Esophagus mucosa (tissue), 1 donor: ENCODE measurements at places on chromosomes 1 and 21. TPM values are rescaled to one million over a fixed set of nuclear protein-coding genes. Genes with fewer than 3 reads are reported as not detected.

DNA sequence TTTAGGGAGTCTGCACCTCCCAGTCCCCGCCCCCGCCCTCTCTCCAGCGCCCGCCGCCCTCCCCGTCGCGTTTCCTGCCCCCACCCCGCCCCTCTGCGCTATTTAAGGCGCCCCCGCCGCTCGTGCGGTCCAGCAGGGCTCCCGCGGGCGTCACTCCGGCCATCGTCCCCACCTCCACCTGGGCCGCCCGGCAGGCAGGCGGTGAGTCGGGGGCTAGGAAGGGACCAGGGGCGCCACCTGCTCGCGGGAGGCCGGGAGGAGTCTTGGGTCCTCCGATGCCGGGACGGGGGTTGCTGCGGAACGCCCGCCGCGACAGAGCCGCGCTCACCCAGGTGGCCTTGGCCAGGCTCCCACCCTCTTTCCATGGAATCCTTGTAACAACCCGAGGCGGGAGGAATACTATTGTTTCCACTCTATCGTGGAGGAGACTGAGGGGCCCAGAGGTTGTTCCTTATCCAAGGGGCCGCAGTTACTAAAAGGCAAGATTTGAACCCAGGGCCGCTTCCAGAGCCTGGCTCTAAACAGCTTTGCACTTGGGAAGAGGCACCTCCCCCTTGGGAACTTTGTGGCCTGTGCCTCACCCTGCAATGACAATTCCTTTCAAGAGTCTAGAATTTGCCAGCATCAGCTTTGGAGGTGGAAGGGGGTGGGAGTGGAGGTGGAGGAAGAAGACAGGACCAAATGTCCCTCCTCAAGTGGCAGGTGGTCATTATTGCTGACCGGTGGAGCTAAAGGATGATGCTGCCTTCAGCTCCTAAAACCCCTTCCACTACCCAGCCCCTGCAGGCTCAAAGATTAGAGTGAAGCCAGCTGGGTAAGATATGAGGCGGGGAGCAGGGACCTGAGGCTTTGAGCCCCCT lies at the start of gene GJA4:
TSS of gene GJA4 (plus strand) at position 132 of the 860 bp plus-strand sequence. CDS start 1,215 bp downstream, outside the sequence.
- no peak for ATAC-seq

- ATAC-seq: no peak
Measured at GRCh38 chr1:225842788-225843425, 33.0 kb downstream of the EPHX1 start.

- ATAC-seq: peak; percentile 26
Measured at GRCh38 chr1:169809370-169810095, 14.8 kb upstream of the METTL18 start.

DNA sequence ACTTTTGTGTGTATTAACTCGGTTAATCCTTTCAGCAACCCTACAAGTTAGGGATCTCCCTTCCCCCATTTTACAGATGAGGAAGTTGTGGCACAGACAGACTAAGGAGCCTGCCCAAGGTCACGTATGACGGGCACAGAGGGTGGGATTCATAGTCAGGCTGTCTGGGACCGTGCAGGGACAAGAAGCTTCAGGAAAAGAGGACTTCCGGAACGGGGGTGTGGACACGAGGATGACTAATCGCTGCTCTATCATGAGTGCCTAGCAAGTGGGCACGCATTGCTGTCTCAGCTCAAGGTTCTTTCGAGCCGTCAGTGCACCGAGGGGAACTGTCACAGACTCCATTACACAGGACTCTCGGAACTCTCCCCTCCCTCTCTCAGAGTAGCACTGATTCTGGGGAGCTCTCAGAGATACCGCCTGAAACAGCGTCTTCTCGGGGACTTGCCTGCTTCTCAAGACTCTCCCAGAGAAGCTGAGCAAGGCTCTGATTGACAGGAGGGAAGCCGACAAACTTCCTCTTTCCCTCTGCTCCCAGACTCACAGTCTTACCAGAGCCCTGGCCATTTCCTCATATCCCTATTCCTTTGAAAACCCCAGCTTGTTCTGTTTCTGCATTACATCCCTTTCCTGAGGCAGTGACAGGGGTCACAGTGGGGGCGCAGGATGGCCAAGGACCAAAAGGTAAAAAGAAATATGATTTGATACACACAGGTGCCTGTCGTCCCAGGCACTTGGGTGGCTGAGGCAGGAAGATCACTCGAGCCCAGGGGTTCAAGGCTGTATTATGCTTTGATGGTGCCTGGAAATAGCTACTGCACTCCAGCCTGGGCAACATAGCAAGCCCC lies 14.4 kb downstream of the FHAD1 start:
- ATAC-seq: peak; percentile 68

DNA sequence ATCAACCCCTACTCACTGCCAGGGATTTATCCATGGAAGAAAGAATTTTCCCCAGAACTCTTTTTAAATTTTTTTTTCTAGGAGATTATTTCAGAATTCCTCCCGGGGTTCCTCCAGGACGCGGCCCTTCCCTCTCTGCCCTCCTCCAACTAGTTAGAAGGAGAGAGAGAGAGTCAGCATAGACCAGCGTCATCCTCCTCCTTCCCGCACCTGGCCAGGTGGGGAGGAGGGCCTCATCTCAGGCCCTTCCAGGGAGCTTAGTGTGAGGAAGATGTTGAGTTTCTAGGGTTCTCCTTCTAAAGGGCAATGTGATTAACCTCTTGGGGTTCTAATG lies 63.6 kb downstream of the CDK18 start:
- no peak for ATAC-seq

DNA sequence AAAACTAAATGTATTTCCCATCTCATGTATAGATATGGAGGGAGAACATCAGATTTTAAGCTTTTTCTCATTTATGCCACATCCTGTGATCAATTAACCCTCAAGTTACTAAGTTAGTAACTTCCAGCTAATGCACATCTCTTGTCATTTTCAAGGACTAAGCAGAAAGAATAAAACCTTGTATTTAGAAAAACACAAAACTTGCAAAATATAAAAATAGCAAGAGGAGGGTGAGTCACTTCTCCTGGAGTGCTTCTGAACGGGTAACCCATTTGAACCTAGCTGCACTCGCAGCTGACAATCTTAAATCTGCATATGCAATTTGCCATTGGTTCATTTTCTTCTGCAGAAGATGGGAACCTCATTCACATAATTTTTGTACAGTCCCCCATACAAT lies 500.5 kb downstream of the SETD4 start:
- no peak for ATAC-seq

- ATAC-seq: peak; percentile 85
Measured at GRCh38 chr1:24294716-24295371, 24.3 kb upstream of the GRHL3 start.

- no peak for ATAC-seq
Measured at GRCh38 chr1:172654535-172654934, 4.4 kb upstream of the FASLG start.

GRCh38 chr1:175765293-175765692 lies 21.9 kb upstream of the TNR start:
- no peak for ATAC-seq

DNA sequence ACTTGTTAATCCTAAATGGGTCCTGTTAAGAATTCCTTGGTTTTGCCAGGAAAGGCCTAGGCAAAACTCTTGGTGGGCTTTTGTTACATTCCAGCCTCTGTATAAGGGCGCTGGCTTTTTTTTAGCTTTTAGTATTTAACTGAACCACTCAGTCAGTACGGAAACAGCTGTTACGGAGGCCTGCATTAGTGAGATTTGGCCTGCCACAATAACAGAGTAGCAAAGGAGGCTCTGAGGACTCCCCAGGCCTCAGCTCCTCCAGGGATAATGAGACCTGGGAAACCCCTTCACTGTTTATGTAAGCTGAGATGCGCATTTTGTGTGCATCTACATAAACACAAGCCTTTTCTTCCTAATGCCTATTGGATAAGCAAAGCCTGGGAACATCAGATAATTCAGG lies 210.2 kb downstream of the APP start:
- ATAC-seq: no peak

DNA sequence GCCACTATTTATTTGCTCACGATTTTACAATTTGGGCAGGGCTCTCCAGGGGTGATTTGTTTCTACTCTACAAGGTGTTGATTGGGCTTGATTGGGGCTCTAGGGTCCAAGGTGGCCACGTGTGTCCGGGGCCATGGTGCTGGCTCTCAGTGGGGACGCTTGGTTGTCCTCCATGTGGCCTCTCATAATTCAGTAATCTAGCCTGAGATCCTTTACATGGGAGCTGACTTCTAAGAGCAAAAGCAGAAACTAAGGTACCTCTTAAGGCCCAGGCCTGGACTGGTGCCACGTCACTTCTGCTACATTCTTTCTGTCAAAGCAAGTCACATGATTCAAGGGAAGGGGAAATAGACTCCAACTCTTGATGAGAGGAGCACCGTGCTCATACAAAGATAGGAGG lies 8.1 kb upstream of the PSRC1 start:
- no peak for ATAC-seq

DNA sequence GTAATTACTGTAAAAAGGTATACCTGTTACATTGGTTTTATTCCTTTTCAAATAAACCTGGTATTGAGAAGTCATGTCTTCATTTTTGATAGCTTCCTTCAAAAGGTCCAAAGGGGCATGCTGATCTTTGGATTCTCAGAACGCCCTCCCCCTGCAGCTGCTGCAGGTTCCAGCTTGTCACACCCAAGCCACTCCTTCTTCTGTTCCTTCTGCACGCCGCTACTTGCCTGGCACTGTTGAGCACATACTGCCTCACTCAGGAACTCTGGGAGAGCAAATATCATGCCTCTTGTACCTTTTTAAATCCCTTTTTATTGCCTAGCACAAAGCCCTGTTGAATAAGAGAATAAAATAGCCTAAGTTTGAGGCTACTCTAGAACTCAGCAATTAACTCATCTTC lies 136.9 kb downstream of the BARHL2 start:
- ATAC-seq: peak; percentile 64

GRCh38 chr21:38488640-38489270 lies 9.5 kb downstream of the ERG start:
- peak; percentile 55 for ATAC-seq

DNA sequence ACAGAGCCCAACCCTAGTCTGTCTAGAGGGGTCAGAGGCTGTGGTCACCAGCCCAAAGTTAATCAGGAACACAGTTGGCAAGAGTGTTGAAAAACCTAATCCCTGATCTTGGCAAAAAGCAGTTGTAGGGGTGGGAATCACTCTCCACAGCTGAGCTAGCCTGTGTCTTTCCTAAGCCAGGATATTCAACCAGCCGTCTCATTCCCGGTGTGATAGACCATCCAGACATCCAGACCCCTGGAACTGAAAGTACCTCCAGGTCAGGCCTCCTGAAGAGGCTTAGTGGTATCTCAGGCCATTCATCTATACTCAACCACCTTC lies 4.9 kb downstream of the LHX9 start:
- ATAC-seq: no peak

GRCh38 chr1:153985941-153986761 lies at the start of gene RAB13:
Gene RAB13, minus strand, starts transcription at chr1:153986339. Its CDS starts 103 bp downstream, at chr1:153986236.
- ATAC-seq: peak; percentile 72

- ATAC-seq: no peak
Measured at GRCh38 chr1:61477301-61477700, 247.6 kb downstream of the TM2D1 start.

- no peak for ATAC-seq
Measured at GRCh38 chr1:54142146-54142900, 10.5 kb downstream of the CDCP2 start.

SERPINC1 gene
- 0.32 TPM for total RNA-seq

C1orf185 gene
- total RNA-seq: not detected

SEMA4A gene
- 34.6 TPM for total RNA-seq

CALML6 gene
- 0.20 TPM for total RNA-seq

MSH4 gene
- 0.36 TPM for total RNA-seq

VHLL gene
- total RNA-seq: not detected

APOBEC4 gene
- not detected for total RNA-seq

SLAMF7 gene
- 6.3 TPM for total RNA-seq

TNFRSF14 gene
- total RNA-seq: 12.0 TPM

AMPD1 gene
- not detected for total RNA-seq

ESRRG gene
- total RNA-seq: 0.40 TPM

CYP4B1 gene
- total RNA-seq: 13.5 TPM

GRHL3 gene
- total RNA-seq: 177 TPM

CD5L gene
- not detected for total RNA-seq

CLCA2 gene
- total RNA-seq: 357 TPM

LCE2A gene
- not detected for total RNA-seq
